ENCODE measurements at places on chromosomes 4 and X.

DNA sequence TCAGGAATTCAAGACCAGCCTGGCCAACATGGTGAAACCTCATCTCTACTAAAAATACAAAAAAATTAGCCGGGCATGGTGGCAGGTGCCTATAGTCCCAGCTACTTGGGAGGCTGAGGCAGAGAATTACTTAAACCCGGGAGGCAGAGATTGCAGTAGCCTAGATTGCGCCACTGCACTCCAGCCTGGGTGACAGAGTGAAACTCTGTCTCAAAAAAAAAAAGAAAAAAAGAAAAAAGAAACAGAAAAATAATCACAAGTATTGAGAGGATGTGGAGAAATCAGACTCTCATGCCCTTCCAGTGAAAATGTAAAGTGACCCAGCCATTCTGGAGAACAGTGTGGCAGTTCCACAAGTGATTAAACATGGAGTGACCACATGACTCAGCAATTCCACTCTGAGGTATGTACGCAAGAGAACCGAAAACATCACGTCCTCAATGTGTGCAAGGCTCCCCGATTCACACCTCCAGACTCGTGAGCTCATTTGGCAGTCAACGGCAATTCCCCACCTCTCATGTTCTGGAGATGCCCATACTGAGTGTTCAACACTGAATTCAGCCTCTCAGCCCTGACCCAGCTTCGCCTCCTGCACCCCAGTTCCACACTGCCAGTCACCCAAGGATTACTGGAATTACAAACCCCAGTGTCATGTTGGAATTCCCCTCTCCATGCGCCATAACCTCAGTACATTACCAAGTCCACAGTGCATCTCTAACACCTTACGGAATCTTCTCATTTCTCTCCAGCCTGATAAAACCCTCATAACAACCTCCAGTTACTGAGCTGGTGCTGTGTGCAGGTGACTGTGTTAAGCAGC, 21.1 kb downstream of the ACOX3 start:
- no peak for DNase-seq

DNA sequence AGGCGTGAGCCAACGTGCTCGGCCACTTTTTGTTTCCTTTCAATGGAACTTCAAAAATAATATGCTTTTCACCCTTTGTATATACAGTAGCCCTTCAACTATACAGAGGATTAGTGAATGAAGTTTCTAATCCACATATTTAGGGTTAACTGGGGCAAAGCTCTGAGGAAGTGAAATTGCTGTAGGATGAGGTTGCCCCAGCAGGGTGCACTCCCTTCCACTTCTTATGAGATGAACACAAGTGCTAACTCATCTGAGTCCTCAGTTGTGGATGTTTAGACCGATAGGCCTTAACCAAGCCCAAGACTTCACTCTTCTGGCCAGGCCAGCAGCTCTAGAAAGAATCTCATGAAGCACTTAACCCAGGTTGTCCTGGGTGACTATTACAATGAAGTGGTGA, 29.1 kb upstream of the CT55 start:
- no peak for DNase-seq

- no peak for DNase-seq
Observed at GRCh38 chrX:52261125-52261462, 76.4 kb downstream of the MAGED4 start.

GRCh38 chr4:4256799-4257198, 8.8 kb upstream of the TMEM128 start:
- DNase-seq, result no peak

- no peak for DNase-seq
Observed at GRCh38 chr4:139470997-139471665, 17.2 kb downstream of the RAB33B start.

- DNase-seq, result no peak
Observed at GRCh38 chrX:48617542-48618340, 20.4 kb downstream of the WDR13 start.

GRCh38 chr4:77145842-77146185, 11.2 kb upstream of the CCNG2 start:
- DNase-seq, result no peak

DNA sequence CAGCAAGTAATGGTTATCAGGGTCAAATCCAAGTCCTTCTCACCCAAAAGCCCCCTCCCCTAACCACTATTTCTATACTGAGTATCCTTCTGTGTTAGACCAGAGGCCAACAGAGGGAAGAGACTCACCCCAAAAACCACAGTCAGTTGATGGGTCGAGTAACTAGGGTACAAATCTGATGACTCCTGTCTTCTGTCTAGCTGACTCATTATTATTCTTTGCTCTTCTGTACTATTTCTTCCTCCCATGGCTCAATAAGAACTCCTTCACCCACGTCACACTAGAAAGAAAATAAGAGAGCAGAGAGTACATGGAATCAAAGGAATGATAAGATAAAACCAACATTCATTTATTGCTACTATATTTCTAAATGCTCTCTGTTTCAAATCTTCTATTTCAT, 2.0 kb downstream of the RAB40A start:
- no peak for DNase-seq

DNA sequence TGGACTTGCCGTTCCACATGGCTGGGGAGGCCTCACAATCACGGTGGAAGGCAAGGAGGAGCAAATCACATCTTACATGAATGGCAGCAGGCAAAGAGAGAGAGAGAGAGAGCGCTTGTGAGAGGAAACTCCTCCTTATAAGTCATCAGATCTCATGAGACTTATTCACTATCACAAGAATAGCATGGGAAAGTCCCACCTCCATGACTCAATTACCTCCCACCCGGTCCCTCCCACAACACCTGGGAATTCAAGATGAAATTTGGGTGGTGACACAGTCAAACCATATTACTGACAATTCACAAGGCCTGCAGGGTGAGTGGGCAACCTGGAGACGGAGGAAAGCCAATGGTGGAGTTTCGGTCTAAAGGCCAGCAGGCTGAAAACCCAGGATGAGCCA, 394.3 kb upstream of the TRAM1L1 start:
- no peak for DNase-seq

- DNase-seq, result no peak
Observed at GRCh38 chrX:152907084-152907651, 9.3 kb downstream of the ZNF185 start.

- DNase-seq, result no peak
Observed at GRCh38 chrX:139639253-139639652, 68.7 kb downstream of the MCF2 start.

DNA sequence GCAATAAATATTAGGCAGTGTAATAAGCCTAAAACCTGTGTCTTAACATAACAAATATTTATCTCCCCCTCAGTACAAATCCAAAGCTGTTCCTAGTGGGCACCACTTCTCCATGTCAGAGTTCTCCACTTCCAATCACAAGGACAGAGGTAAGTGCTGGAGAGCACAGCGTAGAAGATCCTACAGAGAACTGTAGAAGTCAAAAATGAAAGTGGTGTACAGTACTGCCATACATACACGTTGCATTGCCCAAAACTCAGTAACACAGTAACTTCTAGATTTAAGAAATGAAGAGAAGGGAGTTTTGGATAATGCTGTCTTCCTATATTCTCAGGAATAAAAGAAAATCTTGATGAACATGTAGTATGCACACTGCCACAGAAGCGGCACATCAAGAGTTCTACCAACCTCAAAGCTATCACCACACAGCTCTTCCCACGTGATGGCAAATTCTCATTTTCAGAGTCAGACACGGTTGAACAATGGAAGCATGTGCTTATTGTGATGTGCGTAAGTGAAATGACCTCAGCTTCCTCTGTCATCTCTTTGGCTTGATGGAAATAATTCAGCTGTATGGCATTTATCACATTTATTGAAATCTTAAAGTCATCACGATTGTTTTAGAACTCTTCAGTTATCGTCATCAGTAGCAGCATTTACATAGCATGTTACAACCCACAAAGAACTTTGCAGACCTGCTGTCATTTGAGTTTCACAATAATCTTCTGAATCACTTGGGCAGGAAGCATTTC, 27.1 kb upstream of the SPANXN4 start:
- DNase-seq, result no peak

DNA sequence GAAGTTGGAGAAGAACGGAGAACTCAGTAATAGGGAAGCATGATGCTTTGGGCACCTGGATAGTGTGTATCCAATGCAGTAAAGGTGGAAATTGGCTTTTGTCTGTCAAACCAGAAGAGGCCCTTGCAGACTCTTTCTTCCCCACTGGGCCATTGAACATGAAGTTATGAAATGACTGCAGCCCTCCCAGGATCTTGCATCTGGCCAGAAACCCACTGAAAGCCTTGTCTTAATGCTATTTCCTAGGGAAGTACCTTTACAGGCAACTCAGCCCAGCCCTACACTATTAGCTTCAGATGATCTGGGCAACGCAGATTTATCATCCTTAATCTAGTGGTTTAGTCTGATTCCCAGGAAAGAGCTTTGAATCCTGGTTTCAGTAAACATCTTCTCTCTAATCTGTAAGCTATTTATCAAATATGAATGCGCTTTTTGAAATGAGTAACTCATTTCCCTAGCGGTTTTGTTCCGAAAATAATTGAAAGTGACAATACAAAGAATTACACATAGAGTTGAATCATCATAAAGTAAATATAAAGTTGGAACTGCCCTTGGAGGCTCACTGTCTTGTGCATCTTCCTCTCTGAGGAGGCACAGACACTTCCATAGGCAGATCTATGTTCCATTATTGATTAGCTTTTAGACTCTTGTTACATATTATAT, 464.1 kb downstream of the IDS start:
- no peak for DNase-seq

DNA sequence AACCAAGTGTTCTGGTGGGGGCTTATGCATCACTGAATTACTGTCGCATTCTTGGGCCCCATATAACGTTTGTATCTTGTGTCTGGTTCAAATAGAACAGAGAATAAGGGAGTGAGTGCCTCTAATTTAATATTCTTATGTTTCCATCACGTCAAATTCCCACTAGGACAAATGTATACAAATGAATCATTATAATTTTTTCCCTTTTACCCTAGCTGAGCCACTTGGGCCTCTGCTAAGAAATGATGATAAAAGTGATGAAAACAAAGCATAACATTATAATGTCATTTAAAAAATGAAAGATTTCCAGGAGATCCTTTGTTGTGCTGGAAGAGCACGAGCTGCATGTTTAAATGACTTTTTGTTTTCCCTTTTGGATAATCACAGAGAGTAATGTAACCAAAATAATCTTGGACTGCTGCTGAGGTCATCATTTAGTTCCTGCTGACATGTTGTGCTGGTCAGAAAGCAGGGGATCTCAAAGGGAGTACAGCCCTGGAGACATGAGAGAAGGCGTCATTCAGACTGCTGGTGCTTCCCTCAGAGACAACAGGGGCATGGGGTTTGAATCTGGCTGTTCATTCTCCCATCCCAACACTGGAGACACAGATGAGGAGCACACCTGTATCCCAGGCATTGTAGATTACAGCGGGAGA, 105.1 kb upstream of the SCOC start:
- no peak for DNase-seq

GRCh38 chrX:47176101-47176740, 17.4 kb upstream of the UBA1 start:
- DNase-seq, result no peak

DNA sequence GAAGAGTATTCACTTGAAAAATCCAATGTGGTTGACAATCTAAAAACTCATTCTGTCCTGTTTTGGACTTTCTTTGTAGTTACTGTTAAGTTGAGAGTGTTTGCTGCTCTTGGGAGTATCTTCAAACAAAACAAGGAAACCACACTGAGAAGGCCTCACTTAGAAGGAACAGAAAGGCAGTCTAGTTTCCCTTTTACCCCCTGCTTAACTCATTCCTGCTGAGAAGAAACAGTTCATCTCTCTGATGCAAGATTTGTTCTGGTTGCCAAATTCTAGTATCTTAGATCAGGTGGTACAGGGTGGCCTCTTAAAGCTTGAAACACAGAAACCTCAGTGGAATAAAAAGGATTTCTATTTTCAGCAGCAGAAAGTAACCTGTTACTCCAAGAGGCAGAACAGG, 41.4 kb downstream of the GUCY2F start:
- DNase-seq, result no peak

- DNase-seq, result no peak
Observed at GRCh38 chrX:1876041-1876440, 261.2 kb downstream of the ASMT start.
